ENCODE measurements at places on chromosomes 1 and 21.

GRCh38 chr1:84073266-84073665 is 70.8 kb upstream of the PRKACB start:
- DNase-seq, result peak; percentile 47

- DNase-seq, result no peak
Measured at GRCh38 chr1:235006132-235006721, 122.4 kb downstream of the TOMM20 start.

- DNase-seq, result no peak
Measured at GRCh38 chr1:26598890-26599289, 69.3 kb downstream of the RPS6KA1 start.

GRCh38 chr1:5238351-5239130 is 584.1 kb downstream of the AJAP1 start:
- no peak for DNase-seq

DNA sequence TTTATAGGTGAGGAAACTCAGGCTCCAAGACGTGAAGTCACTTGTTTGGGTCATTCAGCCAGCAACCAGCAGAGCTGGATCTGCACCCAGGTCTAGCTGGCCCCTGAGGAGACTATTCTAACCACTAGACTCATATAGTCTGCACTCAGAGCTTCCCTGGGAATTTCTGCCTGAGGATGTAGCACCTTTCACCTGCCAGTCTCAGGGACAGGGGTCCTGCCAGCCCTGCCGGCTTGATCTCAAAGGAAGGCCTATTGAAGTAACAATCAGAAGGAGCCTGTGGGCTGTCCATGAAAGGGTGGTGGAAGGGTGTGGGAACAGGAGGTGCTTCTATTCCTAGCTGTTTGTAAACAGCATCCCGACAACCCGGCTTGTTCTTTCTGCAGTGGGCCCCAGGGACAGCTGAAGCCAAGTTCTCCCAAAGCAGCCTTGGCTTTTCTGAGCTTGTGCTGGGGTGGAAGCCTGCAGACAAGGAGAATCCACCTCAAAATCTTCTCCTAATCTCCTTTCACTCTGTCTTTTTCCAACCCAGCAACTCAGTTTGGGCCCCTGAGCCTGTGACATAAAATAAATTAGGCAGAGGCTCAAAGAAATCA is 7.8 kb downstream of the LMOD1 start:
- DNase-seq, result no peak

DNA sequence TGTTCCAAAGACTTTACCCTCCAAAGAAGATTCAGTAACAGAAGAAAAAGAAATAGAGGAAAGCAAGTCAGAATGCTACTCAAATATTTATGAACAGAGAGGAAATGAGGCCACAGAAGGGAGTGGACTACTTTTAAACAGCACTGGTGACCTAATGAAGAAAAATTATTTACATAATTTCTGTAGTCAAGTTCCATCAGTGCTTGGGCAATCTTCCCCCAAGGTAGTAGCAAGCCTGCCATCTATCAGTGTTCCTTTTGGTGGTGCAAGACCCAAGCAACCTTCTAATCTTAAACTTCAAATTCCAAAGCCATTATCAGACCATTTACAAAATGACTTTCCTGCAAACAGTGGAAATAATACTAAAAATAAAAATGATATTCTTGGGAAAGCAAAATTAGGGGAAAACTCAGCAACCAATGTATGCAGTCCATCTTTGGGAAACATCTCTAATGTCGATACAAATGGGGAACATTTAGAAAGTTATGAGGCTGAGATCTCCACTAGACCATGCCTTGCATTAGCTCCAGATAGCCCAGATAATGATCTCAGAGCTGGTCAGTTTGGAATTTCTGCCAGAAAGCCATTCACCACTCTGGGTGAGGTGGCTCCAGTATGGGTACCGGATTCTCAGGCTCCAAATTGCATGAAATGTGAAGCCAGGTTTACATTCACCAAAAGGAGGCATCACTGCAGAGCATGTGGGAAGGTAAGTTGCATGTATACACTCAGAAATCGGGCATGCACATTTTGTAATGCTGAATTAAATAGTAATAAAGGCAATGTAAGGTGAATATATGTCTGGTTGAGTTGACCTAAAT is 97.2 kb downstream of the ZFYVE9 start:
- DNase-seq, result no peak

DNA sequence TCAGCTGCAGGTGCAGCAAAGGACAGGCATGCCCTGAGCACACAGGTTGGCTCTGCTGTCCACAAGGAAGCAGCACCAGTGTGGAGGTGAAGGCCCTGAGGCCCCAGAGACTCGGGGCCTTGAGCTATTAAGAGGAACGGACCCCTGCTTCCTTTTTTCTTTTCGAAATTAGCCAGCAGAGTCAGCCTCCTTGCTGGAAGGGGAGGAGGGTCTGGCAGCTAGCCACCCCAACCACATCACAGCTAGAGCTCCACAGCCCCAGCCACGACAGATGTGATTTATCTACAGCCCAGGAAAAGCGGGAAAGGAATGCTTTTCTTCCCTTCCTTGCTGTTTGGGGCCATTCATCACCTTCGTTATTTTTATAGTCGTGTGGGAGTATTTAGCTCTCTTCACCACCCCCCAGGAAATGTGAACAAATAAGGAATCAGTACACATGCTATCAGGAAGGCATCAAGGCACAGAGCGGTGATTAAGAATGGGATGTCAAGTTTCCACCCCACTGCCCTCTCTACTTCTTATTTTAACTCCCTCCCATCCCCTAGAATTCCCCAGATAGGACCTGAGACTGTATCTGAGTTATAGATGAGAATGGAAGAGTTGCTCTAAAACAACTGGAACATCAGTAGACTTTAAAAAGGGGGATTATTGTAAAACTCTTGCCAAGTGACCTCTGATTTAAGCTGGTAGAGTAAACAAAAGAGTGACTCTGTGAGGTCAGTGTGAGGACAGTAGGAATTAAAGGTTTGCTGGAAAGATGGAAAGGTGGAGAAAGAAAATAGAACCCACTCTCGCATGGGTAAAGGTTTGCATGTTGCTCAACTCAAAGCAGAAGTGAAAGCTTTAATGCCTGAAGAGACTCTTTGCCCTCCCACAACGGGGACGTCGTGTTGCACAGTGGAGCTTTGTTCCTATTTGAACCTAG is 224.7 kb upstream of the GJB5 start:
- DNase-seq, result no peak

- no peak for DNase-seq
Measured at GRCh38 chr21:42393443-42393950, 2.4 kb downstream of the TMPRSS3 start.

- DNase-seq, result no peak
Measured at GRCh38 chr1:225843426-225843795, 33.5 kb downstream of the EPHX1 start.

Measured in brain microvascular endothelial cell (primary cell).